ENCODE measurements at places on chromosomes 3 and 15.

DNA sequence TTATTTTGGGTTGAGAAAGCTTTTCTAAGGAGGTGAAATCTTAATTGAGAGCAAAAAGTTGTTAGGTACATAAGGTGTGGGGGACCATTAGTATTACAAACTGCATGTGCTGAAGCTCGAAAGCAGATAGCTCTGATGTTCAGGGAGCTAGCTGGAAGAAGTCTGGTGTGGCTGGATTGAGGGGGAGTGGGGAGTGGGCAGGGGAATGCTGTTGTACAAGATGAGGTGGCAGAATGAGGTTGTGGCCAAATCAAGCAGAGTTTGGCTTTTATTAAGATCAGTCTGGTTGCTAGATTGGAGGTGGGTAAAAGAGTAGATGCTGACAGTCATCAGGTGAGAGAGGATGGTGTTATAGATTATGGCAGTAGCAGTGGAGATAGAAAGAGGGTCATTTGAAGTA lies 32.1 kb downstream of the UBE2E2 start:
- DNase-seq: no peak

DNA sequence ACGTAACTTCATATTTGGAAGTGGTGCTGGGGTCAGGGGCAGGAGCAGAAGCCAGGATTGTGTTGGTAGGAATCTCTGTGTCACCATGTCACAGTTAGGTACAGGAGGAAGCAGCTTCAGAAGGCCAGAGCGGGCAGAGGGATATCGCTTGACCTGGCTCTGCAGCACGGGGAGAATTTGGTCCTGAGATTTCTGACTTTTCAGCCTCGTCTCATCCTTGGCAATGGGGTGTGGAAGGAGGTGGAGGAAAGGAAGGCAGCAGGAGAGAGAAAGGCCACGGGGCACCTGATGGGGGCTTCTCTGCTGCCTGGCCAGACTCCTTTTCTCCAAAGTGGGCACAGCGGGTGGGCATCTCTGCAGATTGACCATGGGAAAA lies 564 bp downstream of the IL16 start:
- no peak for DNase-seq

GRCh38 chr3:37653466-37653865 lies 208.2 kb upstream of the CTDSPL start:
- no peak for DNase-seq

GRCh38 chr3:10518506-10519150 lies 13.2 kb upstream of the ATP2B2 start:
- DNase-seq: peak; percentile 3

- no peak for DNase-seq
Observed at GRCh38 chr15:33211176-33211808, 16.8 kb upstream of the FMN1 start.

DNA sequence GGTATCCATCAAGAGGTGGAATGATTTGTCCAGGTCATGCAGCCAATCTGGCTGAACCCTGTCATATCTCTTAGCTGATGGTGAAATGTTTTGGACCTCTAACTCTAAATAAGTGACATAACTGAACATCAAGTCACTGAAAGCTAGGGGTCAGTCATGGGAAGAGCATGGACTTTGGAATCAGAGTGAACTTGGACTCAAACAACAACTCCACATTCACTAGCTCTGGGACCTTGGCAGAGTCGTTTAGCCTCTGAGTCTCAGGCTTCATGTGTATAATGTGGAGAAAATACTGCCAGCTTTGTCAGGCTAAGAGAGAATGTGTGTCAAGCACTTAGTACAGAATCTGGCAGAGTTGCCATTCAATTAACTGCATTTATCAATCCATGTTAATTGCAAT lies 557.8 kb upstream of the CFAP20DC start:
- DNase-seq: no peak

DNA sequence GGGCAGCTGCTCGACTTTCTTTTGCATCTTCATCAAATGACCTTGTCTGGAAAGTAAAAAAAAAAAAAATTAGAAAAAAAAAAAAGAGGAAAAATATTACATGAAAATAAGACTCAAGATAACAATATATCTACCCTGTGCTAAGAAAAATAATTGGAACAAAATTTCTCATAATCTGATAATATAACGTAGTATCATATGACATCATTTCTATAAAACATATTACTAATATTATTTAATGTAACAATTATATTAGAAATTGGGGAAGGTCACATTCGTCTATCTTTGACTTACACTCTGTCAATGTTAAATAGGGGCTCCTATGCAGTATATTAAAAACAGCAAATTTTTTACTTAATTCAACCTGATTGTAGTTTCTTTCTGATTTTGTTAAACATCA lies 44.1 kb downstream of the INO80 start:
- DNase-seq: no peak

GRCh38 chr3:182327196-182327681 lies 466.1 kb upstream of the ATP11B start:
- no peak for DNase-seq

GRCh38 chr15:69081310-69082004 lies 67.0 kb downstream of the NOX5 start:
- DNase-seq: no peak

DNA sequence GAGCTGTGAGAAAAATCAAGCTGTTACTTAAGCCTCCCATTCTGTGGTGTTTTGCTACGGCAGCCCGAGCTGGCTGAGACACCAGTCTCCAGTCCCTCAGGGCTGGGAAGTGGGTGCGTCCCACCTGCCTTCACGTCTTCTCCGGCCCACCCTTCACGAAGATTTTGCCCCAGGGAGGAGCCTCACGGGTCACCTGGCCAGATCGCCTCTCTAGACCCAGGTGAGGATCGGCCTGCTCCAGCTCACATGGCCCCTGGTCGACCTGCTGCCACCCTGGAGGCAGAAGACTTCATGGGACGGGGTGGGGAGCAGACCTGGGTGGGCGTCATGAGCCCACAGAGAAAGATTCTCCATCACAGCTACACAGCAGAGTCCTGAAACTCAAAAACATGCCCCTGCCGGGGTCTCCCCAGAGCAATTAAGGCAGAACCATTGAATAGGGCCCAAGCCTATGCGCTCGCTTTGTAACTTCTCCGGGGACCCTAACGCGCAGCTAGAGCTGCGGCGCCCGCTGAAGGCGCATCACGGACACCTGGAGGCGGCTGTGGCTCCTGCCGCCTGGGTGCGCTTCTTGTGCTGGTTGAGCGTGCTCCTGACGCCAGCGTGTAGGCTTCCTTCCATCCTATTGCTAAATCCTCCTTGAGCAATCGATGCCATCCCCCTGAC lies 92.6 kb upstream of the ALDH1A3 start:
- no peak for DNase-seq

DNA sequence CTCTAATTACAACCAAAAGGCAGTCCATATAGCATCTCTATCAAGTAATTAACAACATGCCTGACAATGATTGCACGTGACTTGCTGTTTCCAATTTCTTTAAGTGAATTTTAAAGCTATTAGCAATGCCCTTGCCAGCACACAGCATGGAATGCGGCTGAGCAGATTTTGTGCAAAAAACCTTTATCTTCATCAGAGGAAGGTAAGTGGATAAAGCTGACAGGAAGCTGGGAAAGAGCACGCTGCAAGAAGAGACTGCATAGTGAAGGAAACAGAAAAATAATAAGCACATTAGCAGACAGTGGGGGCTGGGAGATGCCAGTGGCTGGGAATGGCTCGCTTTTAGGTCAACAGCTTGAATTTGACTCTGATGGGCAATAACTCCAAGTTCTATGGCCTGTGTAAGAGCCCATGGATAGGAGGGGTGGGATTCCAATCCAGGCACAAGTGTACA lies 138.8 kb downstream of the PDZRN3 start:
- DNase-seq: no peak

- DNase-seq: peak; percentile 21
Observed at GRCh38 chr3:17412950-17413530, 329.4 kb downstream of the TBC1D5 start.

DNA sequence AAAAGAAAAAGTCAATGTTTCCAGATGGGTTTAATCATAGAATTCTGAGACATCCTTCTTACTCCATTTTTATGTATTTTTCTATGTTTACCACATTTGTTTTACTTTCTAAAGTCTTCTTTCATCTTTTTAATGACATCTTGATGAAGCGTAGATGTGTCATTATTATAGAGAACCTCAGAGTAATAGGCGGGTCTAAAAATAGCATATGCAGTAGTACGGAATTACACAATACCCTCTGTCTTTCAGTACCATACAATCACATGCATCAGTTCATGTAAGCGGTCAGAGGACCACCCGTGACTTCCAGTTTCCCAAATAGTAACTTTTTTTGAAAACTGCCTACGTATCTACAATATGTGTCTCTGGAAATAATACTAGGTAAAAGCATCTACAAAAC lies 224.0 kb downstream of the PLOD2 start:
- no peak for DNase-seq

DNA sequence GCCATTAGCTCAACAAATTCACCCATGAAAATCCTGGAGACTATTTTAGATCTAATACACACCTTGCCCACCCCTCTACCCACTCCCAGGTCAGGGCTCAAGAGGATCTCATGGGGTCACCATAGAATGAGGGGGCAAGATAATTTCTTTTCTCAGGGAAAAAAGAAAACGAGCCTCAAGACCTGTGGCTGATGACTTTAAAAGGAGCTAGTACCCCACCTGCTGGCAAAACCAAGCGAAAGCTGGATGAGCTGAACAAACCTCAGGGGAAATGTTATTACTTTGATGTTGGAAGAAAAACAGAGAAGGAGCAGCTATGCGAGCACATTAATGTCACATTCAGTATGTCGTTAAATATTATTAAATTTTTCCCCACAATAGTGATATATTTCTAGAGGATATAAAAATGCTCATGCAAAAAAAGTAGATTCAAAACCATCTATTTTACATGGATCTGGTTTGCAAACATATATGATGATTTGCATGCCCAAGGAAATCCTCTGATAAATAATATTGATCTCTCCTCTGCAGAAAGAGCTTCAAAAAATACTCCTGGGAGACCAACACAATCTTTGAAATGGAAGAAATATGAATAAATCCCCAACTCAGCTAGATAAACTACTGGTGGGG lies 37.7 kb downstream of the PLD1 start:
- no peak for DNase-seq

DNA sequence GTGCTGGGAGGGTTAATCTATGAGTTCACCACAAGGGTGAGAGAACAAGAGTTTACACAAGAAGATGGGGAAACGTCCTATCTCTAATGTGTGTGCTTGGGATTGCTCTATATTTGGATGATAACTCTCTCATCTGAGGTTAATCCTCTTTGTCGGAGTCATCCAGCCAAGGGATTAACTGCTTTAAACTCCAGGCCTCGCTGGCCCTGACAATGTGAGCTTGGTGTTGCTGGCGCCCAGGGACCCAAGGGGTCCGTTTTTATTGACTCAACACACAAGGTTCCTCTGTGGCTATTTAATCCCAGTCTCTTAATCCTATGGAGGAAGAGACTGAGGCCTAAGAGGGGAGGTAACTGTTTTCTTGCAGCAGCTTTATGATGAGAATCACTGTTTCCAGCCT lies 14.2 kb downstream of the SV2B start:
- no peak for DNase-seq

GRCh38 chr3:134480546-134480945 lies 5.2 kb downstream of the ANAPC13 start:
- no peak for DNase-seq

DNA sequence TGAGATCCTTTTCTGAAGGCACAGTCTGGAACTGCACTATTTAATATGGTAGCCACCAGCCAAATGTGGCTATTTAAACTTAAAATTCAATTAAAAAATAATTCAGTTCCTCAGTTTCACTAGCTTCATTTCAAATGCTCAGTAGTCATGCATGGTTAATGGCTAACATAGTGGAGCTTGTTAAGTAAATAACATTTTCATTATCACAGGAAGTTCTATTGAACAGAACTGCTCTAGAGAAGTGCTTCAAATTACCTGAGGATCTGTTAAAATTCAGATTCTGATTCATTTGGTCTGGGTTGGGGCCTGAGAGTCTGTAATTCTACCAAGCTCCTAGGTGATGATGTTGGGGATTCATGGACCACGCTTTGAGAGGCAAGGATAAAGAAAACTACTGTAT lies 109.6 kb upstream of the THRB start:
- no peak for DNase-seq

GRCh38 chr3:142272200-142272891 lies 47.0 kb upstream of the GK5 start:
- no peak for DNase-seq

GRCh38 chr15:74620636-74621545 lies 5.3 kb downstream of the CLK3 start:
- DNase-seq: no peak

DNA sequence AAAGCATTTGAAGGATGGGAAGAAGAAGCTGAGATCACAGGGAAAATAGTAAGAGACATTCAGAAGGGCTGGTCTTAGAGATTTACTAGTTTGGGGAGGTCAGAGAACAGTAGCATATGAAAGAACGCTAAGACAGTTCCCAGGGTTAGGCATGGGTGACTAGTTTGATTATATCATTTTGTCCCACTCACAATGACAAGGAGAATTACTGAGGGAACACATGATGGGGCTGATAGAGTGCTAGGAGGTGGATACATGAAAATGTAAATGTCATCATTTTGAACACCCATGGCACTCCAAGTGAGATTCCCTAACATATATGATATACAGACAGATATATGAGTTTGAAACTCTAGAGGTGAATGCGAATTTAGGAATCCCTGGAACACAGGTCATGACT lies 9.3 kb upstream of the TARS3 start:
- DNase-seq: no peak

DNA sequence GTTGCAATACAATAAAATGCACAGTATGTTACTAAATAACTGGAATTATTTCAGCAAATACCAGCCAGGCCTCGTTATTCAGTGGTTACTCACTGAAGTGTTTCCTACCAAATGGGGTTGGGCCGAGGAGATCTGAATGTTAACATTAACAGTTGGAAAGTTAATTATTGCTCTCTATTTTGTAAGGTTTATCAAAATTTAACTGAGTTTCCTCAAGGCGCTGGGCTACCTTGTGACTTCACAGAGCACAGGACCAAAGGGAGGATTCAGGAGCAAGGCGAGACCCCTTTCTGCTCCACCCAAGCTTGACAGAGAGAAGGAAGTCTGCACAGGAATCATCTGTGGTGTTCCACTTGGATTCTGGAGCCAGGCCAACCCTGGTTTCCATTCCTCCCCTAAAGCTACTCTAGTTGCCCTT lies 21.6 kb downstream of the ADAMTS9 start:
- no peak for DNase-seq

DNA sequence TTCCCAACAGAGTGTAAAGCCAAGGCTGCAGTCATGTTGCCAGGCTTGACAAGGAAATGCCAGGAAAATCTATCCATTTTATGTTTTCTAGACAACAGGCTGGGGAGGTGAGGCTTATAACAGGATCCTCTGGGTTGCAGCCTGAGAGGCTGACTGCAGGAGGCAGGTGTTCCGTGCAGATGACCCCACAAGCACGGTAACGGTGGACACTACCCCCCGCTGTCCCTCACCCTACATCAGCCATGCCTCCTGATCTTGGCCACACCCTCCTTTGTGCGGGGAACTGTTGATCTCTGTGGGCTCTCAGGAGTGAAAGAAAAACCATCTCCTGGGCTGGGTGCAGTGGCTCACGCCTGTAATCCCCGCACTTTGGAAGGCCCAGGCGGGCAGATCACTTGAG lies 68.0 kb upstream of the ADPGK start:
- DNase-seq: no peak

GRCh38 chr3:23459889-23460546 lies 256.9 kb downstream of the UBE2E2 start:
- no peak for DNase-seq

GRCh38 chr3:78734048-78734637 lies 1033.7 kb downstream of the ROBO1 start:
- no peak for DNase-seq

- no peak for DNase-seq
Observed at GRCh38 chr15:27353856-27354255, 382.9 kb downstream of the GABRG3 start.
